ENCODE measurements at places on chromosomes 2 and 18. TPM values are rescaled to one million over a fixed set of nuclear protein-coding genes. Genes with fewer than 3 reads are reported as not detected.

NFU1 gene
- total RNA-seq = 30.0 TPM

PIGN gene
- 29.4 TPM for total RNA-seq

ZEB2 gene
- total RNA-seq = 7.0 TPM

ANKRD36 gene
- 24.5 TPM for total RNA-seq
